ENCODE measurements at places on chromosomes 11 and 22.

DNA sequence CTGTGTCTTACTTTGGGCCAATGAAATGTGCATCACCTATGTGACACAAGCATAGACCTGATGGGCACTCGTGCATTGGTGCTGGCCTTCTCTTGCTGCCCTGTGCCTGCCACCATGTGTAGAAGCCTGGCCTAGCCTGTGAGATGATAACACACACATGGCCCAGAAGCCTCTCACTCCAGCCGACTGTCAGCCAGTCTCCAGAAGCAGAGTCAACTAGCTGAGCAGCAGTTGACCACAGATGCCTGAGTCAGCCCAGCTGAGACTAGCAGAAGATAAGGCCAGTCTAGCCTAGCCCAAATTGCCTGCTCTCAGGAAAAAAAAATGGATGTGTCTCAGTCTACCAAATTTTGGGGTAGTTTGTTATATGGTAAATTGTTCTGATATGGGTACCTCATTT is 46.2 kb downstream of the CSNK2A3 start:
- DNase-seq = no peak

DNA sequence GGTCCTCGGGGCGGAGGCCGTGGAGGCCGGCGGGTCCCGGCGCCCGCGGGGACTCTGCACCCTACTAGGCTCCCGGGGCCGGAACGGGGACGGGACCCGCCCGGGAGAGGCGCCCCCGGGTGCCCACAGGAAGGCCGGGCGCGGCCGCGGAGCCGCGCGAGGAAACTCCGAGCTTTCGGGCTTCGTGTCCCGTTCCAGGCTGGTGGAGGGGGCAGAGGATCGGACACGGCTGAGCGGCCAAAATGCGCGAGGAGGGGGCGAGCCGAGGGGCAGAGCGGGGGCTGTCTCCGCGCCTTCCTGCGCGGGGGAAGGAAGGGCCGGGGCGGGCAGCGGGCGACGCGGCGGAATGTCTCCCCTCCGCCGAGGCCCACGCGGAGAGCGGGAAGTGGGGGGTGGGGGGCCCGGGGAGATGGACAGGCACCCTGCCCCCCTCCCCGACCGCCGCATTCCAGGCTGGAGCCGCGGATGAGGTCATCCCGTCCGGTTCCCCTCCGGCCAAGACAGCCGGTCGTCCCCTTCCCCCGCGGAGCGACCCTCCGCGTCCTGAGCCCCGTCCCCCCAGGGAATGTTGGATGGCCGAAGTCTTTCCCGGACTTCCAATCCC is 430 bp downstream of the CDC42EP1 start:
- peak; percentile 64 for DNase-seq

DNA sequence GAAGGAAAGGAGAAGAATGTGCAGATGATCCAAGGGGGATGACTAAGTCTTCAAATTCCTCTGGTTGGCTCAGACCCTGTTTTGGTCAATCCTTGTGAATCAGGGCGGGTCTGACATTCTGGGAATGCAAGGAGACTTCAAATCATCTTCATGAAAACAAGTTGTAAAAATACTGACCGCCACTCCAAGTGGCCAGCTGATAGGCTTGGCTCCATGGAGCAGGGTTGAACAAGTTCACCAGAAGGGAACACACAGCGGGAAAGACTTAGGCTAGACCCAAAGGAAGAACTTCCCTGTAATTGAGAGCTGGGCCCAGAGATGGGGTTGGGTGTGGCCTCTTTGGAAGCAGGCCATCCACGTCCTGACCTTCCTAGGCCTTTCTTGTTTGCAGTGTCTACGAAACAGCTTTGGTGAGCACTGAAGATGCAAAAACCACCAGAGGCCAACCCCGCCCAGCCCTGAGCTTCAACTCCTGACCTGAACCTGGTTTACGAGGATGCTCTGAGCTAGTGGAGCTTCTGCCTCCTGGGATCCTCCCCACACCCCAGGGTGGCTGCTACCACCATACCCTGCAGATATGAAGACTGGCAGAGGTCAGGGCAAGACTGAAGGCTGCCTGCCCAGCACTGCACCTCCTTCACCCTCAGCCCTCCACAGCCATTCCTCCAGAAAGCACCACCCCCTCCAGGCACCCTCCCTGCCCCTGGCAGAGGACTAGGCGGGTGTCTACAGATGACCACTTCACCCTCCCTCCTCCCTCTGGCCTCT is 26.1 kb downstream of the GDPD5 start:
- peak; percentile 92 for DNase-seq

- no peak for DNase-seq
Observed at GRCh38 chr11:45163956-45164575, 17.6 kb downstream of the PRDM11 start.

- no peak for DNase-seq
Observed at GRCh38 chr11:640021-640706, 3.1 kb downstream of the DRD4 start.

DNA sequence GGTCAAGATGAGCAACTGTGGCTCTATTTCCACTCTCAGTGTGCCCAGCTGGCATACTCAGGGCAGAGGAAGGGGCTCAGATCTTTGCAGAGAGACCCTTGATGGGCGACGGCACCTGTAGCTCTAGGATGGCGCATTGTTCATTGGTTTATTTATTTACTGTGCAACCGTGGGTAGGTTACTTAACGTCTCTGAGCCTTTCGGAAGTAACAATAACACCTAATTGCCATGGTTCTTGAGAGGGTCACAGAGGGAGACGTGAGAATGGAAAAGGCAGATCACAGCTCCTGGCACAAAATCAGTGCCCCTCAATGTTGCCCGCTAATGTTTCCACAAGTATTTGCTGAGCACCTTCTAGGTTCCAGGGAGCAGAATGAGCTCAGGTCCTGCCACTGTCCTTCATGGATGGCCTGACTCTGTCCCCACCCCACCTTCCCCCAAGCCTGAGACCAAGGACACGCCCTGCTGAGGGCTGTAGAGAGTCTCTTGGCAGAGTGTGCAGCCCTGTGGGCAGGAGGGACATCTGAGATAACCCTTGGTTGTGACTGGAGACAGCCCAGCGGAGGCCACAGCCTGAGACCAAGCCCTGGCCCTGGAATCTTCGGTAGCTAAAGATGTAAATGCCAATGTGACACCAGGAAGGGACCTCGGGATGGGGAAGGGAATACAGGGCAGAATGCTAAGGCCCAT is 780 bp upstream of the ALDH3B2 start:
- DNase-seq = no peak

DNA sequence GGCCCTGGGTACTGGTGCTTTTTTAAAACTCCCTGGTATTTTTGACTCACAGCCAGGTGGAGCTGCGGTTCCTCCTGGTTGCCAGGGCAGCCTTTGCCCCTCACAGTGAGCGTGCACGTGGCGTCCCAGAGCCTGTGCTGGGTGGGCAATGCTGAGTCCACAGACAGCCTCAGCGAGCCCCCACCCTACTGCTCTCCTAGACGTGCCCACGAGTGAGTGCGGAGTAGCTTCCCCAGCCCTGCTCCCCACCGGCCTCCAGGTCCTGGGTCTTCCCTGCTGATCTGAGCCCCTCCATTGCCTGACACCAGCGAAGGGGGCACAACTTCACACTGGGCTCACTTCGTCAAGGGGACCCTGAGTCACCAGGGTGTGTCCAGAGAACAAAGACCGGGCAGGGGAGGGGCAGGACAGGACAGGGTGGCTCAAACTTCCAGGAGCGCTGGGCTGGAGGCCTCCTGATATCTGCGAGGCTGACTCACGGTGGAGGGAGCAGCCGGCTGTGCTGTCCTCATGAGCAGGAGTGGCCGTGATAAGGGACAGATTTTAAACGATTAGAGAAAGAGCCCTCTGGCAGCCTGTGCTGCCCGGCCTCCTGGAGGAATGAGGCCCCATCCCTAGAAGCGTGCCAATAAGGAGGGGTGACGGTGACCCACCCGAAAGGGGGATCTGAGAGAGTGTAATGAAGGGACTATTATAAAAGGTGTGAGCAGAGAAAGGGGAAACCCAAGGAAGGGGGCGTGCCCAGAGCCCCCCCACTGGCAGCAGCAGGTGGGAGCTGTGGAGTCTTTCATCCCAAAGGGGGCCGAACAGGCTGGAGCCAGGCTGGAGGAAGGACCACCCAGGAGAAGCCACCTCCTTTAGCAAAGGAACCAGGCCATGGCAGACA is 129.3 kb upstream of the FGF3 start:
- no peak for DNase-seq

DNA sequence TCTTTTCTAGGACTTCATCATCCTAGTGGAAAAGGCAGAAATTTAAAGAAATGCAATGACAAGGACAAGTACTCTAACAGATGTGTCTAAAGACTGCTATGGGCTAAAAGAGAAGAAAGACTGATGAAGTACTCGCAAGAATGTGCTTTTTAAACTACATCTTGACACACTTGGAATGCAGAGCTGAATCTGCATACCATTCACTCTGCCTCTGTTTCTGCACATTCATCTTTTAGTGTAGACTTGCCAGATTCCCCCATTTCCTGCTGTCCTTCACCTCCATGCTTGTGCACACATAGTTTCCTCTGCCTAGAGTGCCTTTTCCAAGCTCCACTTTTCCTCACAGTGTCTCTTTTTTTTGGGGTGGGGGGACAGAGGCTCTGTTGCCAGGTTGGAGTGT is 239.0 kb upstream of the CCDC179 start:
- no peak for DNase-seq

- DNase-seq = no peak
Observed at GRCh38 chr22:46237453-46238124, 12.5 kb downstream of the CDPF1 start.

- no peak for DNase-seq
Observed at GRCh38 chr11:124043420-124043819, 2.3 kb upstream of the OR10G7 start.

DNA sequence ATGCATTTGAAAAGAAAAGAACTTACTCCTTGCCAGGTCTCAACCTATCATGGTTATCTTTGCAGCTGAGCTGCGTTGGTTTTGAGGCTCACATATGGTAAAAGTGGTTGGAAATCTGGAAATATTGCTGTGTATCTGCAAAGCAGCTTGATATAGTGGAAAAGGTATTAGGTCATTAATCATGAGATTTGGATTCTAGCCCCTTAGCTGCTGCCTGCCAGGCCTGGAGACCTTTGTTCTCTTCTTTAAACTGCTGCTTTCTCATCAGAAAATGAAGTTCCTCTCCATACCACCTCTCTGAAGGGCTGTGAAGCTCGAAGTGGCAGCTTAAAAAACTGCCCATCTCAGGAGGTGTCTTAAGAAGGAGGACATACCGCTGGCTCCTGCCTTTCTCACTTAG is 5.7 kb downstream of the PPARA start:
- DNase-seq = no peak

GRCh38 chr11:2542406-2542805 is 97.6 kb downstream of the KCNQ1 start:
- no peak for DNase-seq

- DNase-seq = peak; percentile 99
Observed at GRCh38 chr11:33161120-33162005, at the start of gene CSTF3. Gene CSTF3, minus strand, starts transcription at chr11:33161480. Its CDS starts 155 bp downstream, at chr11:33161325.

GRCh38 chr11:26743622-26744021 is 21.8 kb upstream of the SLC5A12 start:
- DNase-seq = no peak

DNA sequence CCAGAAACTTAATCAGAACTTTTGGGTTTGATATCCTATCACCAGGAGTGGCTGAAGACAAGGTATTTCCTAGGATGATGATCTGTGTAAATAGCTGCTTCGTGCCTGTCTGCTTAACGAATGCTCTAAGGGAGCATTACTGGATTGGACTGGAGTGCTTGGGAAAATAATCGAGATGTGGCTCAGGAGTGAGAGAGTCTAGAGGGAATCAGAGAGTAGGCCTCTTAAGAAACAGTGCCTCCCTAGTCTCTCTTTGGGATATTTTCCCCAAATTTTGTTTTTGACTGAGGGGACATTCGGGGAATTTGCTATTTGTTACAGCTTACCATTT is 2.5 kb downstream of the MAML2 start:
- peak; percentile 47 for DNase-seq

GRCh38 chr11:117484156-117484555 is 156.5 kb downstream of the CEP164 start:
- DNase-seq = no peak

GRCh38 chr11:125315079-125315740 is 150.7 kb downstream of the PKNOX2 start:
- DNase-seq = peak; percentile 69

GRCh38 chr11:23403210-23404185 is 543.2 kb upstream of the CCDC179 start:
- no peak for DNase-seq

- peak; percentile 47 for DNase-seq
Observed at GRCh38 chr11:48013269-48013901, 33.0 kb downstream of the PTPRJ start.

- no peak for DNase-seq
Observed at GRCh38 chr22:24507716-24508115, 12.6 kb downstream of the UPB1 start.

DNA sequence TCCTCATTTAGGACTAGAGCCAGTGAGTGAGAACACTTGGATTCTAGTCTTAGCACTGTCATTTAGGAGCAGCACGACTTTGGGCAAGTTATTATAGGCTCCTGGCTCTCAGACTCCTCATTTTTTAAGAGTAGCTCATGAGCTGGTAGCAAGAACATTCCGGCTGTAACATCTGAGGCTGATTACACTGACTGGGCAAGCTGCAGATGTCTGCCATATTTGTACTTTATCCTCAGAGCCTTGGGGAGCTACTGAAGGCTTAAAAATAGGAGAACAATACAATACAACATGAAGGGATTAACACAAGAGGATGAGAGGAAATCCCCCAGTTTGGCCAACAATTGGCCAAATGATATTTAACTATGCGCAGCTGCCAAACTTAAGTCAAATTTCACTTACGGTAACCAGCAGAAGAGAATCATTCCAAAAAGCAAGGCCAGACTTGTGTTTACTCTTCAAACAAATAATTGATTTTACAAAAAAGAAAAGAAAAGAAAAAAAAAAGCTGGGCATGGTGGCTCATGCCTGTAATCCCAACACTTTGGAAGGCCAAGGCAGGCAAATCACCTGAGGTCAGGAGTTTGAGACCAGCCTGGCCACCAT is 113.1 kb upstream of the ARHGAP42 start:
- DNase-seq = no peak

DNA sequence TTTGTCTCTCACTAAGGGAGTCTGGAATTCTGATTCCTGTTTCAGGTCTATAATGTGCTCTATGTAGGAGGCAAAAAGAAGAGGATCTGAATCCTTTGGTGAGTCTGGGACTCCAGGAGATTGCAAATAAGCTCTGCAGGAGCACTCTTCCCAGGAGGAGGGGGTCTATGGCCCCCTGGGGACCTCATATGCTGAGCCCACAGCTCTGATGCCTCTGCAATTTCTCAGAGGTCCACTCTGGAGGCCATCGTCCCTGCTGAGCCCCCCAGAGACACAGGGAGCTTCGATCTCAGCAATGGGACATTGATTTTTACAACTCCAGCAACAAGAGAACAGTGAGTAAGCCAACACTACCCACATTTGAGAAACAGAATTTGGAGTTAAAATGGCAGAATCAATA is 20.2 kb upstream of the NRGN start:
- no peak for DNase-seq

DNA sequence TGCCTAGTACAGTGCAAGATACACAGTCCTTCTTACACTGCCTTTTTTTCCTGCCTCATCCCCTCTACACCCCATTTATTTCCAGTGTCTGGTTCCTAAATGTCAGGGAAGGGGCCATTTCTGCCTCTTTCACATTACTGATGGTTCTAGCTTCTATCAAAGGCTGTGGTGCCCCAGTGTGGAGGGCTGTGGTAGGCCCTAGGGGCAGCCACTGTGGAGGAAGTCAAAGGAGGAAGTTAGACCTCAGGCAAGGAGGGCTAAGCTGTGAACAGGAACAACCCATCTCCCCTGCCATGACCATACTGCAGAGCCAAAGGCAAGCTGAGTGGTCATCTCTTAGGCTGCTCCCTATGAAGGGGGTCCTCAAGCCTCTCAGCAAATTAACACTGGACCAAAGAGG is 81.9 kb upstream of the CRTAM start:
- no peak for DNase-seq

- DNase-seq = no peak
Observed at GRCh38 chr22:17716529-17716928, 57.7 kb downstream of the BID start.

Measured in fibroblast of pulmonary artery (primary cell).